ENCODE measurements at places on chromosomes 11 and 22. TPM values are rescaled to one million over a fixed set of nuclear protein-coding genes. Genes with fewer than 3 reads are reported as not detected.
A peak's percentile ranks its signal among the peaks of the same experiment; 100 is the strongest.

DNA sequence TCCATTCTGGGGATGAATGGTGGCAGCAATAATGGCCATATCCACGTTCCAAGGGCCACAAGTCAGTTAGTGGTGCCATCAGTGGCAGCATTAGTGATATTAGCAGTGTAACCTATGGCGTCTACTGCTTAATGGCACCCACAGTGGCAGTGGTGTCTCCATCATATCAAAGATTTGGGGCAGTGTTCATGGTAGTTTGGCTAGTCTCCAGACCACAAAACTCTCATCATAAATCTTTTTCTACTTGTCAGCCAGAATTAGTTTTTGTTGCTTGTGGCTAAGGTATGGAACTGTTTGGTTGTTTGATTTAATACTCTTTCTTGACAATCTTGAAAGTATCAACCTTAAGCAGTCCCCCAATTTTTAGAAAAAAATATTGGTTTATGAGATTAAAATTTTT is 45.1 kb upstream of the DEUP1 start:
- DNase-seq: no peak

- DNase-seq: no peak
Measured at GRCh38 chr11:8697054-8697453, 14.5 kb downstream of the RPL27A start.

DNA sequence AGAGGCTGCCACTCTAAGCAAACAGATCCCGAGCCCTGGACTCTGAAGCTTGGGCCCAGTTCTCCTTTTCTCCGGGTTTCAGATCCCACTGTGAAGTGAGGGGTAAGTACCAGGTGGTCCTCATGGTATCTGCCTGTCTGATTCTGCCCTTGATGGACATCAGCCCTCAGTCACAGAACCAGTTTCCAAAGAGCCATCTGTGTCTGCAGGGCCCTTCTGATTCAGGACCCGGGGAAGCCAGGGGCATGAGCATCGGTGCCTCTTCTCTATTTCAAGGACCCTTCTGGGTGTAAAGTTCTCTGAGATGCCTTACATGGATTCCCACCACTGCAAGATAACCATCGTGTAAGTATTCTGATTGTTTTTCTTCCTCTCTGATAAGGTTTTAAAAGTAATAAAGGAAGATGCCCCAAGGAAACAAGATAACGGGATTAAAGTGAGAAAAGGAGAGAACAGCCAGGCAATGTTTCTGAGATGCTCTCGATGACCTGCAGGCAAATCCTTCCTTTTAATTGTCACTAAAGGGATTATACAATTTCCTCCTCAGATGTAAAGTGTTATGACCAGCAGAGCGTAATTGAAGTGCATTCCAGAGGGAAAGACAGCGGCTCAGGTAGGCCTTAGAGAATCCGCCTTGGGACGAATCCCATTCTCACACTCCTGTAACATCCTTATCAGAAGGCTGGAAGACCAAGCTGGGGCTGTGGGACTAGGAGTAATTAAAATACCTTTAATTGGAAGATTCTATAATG is 924.3 kb downstream of the TBC1D22A start:
- DNase-seq: no peak

DNA sequence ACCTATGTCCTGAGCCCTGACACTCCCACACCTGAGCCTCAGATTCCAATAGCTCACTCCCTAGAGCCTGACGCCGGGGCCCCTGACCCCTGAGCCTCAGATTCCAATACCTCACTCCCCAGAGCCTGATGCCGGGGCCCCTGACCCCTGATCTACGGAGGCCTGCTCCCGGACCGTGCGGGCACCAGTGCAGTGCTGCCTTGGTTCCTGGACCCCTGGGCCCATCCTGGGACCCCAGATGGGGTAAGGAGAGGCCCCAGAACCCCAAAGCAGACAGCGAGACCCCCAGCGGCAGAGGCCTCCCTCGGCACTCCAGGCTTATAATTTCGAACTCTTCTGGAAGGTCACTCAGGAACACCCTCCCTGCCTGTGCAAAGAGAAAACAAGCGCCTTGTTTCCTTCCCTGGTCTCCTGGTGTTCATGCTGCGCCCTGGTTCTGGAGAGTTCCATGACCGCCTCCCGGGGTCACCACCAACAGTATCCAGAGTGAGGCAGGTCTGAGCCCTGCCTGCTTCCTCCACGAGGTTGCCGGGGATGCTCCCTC is 7.5 kb downstream of the SUSD2 start:
- no peak for DNase-seq

DNA sequence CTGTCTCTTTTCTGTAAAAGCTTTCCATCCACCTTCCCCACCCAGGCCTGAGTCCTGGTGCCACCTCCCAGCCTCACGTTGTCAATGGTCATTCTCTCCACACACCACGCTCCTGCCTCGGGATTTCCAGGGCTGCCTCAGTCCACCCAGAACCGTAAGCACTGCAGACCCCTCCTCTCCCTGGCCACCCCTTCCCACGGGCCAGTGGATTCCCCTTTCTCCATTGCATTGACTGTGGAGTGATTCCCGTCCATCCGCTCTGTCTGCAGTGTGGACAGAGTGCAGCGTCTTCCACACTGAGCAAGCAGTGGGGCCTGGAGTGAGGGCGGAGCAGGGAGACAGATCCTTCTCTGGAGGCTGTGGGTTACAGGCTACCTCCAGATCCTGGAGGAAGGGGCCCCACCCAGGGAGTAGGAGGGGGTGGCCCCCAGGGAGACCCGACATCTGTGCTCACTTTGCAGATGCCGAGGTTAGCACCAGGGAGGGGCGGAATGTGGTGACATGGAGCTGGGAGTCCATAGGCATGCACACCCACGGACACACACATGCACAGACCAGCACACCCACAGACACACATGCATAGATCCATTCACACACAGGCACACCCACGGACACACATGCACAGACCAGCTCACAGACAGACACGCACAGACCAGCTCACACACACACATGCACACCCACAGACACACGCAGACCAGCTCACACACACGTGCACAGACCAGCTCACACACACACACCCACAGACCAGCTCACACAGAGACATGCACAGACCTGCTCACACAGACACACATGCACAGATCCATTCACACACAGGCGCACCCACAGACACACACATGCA is 109.6 kb upstream of the B3GAT1 start:
- no peak for DNase-seq

GRCh38 chr11:134230339-134230738 is 5.9 kb downstream of the VPS26B start:
- DNase-seq: no peak

DNA sequence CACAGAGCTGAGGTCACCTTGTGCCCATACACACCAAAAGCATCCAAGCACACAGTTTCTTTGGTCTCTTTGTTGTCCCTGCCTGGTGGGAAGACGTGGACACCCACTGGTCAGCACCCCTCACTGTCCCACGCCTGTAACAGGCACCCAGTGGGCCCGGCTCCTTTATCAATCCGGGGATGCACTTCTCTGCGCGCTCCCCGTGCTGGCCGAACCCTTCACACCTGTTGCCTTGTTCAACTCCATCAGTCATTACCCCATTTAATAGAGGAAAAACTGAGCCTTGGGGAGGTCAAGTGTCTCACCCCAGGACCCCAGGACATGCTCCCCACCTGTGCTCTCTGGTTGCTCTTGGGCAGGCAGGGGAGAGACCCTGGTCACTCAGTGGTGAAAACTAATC is 49.7 kb upstream of the FGF3 start:
- no peak for DNase-seq

DNA sequence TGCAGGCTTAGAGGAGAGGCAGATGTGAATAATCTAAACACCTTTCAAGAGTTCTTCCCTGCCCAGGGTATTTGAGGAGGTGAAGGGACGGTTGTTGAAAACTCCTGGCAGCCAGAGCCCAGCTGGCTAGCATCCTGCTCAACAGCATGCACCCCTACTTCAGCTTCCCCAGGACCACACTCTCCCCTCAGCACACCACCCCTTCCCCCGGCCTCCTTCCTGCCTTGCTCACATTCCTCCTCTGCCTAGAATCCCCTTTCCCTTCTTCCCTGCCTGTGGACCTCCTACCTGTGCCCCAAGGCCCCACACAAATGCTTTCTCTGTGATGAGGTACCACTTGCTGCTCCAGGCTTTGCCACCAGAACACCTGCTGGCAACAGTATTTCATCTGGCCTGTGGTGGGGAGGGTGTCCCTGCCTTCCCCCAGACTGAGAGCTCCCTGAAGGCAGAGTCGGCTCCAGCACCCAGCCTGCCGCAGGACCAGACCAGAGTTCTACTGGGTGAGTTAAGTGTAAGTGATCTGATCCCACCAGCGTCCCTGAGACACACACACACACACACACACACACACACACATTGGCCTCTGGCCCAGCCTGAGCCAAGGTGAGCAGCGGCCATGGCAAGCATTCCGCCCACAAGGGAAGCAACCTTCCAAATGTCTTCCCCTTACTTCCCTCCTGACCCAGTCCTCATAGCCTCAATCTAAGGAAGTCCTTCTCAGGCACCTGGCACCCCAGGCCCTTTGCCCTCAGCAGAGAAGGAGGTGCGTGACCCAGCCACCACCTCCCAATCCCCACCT is 79.5 kb downstream of the PDE2A start:
- DNase-seq: no peak

DNA sequence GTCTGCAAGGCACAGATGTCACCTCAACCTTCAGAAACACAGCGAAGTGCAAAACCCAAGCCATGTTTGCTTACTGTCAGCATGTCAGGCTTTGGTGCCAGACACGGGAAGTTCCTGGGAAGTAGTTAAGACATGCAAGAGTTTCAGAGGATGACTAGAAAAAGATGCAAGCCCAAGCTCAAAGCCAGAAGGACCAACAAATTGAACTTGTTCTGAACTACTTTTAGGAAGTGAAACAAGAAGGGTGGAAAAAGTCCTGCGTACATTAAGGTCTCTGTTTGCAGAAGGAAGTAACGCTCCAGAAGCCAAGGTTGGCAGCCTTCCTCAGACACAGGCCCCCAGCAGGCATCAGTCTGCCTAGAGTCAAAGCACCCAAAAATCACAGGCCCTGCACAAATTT is 2.6 kb downstream of the AP1B1 start:
- peak; percentile 56 for DNase-seq

GRCh38 chr11:75083217-75083605 is 13.5 kb downstream of the OR2AT4 start:
- no peak for DNase-seq

GRCh38 chr11:119460097-119460496 is 37.1 kb upstream of the THY1 start:
- DNase-seq: no peak

GRCh38 chr22:35023692-35024363 is 42.1 kb upstream of the ISX start:
- DNase-seq: peak; percentile 20

DNA sequence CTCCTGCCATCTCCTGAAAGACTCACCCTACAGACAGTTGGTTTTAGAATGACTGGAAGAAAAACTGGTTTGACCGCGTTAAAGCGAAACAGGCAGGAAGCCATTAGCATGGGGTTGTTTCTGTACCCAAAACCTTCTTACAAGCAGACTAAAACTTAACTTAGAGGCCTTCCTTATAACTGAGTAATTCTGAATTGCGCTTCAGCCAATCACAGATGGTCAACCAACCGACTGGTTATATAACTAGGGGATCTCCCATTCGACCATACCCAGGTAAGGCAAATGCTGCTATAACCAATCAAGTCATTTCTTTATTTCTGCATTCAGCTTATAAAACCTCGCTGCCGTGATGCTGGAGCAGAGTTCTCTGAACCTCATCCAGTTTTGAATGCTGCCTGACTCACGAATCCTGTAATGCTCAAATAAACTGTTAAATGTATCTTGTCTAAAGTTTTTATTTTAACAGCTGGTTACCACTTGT is 87.8 kb upstream of the DRD2 start:
- DNase-seq: no peak

- DNase-seq: no peak
Measured at GRCh38 chr11:126790550-126791081, 210.0 kb downstream of the KIRREL3 start.

GRCh38 chr22:48053486-48053885 is 1291.0 kb downstream of the TBC1D22A start:
- no peak for DNase-seq

DNA sequence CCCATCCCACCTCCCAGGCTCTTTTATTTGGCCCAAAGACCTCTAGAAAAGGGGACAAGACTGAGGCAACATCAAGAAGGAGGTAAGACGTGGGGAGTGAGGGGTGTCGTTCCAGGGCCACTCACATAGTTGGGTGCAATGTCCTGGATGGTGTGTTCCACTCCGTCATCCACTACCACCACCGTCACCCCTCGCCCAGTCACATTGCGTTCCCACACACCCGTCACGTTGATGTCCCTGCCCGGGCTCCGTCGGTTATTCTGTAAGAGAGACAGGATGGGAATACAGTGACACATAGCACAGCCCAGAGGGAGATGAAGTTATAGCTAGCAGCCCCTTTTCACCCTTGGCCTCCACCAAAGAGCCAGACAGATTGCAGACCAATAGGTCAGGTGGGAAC is 3.8 kb downstream of the PCSK7 start:
- no peak for DNase-seq

GRCh38 chr22:30238661-30239487 is 7.7 kb downstream of the LIF start:
- no peak for DNase-seq

GRCh38 chr11:20251496-20251895 is 91.2 kb upstream of the DBX1 start:
- DNase-seq: no peak

DNA sequence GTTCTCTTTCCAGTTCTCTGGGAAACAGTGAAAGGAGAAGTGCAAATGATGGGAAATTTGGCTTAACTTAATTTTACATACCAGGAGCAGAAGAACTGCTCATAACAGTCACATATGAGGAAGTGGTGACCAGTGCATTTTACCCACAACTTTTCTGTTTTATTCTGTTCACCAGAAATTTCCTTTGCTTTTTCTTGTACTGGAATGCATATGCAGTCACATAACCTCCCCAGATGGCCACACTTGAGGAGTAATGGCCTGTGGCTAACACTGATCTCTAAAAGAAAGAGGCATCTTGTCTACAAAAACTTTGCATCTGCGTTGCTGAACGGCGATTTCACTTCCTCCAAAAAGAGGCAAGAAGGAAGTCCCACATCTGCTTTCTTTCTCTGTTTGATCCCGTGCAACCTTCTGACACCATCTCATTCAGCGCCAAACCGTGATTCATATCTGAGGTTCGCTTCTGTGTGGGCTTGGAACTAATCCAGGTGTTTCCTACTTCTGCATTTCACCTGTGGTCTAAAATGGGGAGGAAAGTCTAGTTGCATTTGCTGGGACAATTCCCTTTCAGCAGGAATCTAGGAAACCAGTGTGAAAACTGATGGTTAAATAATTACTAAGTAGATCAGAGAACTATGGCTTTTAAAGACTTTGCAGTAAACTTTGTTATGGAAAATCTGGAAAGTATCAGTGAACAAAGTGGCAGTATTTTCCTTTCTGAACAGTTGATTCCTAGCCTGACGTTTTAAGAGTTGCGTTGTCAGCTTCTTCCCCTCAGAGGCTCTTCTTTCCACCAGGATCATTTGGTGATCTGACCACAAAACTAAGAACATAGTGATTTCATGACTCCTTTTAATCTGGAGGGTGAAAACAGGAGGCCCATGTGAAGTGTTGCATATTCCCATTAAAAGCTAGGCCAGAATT is 4.2 kb upstream of the MPEG1 start:
- no peak for DNase-seq

- no peak for DNase-seq
Measured at GRCh38 chr22:48248901-48249455, 1486.5 kb downstream of the TBC1D22A start.

Gene TIRAP
- 8.6 TPM for total RNA-seq

Gene CEP126
- total RNA-seq: 3.4 TPM

Gene BACE1-AS
- 3.6 TPM for total RNA-seq

Gene KIF18A
- total RNA-seq: 6.6 TPM

Gene KCTD14
- total RNA-seq: 3.7 TPM

Gene GVQW3
- total RNA-seq: 0.36 TPM

Gene COX8A
- 352 TPM for total RNA-seq
